ENCODE measurements at places on chromosomes 3 and 15. TPM values are rescaled to one million over a fixed set of nuclear protein-coding genes. Genes with fewer than 3 reads are reported as not detected.

GRCh38 chr3:147428326-147428725, 19.2 kb downstream of the ZIC1 start:
- no peak for DNase-seq

- DNase-seq, result no peak
These were observed 11.4 kb upstream of the PEX5L start for GRCh38 chr3:180048103-180048502.

GRCh38 chr15:33730815-33731214, 237.5 kb upstream of the CHRM5 start:
- no peak for DNase-seq

GRCh38 chr3:152208439-152208838, 60.3 kb upstream of the MBNL1 start:
- no peak for DNase-seq

DNA sequence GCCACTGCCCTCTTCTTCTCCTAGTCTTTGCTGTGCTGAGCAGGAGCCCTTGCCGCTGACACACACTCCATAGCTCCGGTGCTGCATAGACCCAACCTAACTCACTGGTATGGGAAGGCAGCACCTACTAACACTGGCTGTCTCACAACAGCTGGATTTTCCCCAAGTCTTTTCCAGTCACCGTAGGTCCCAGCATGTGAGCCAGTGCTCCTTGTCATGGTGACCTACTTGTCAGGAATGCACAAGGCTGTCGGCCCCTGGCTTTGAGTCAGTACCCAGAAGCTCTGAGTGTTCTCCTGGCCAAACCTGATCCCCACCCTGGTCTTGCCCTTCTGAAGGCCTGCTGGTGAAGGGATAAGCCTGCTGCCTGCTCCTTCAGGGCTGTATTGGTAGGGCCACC, 25.7 kb downstream of the AMOTL2 start:
- DNase-seq, result peak; percentile 89

- no peak for DNase-seq
These were observed 20.9 kb downstream of the SMAD6 start for GRCh38 chr15:66722757-66723540.

- DNase-seq, result no peak
These were observed 163.1 kb downstream of the CHL1 start for GRCh38 chr3:359672-360071.

GRCh38 chr15:75313116-75313845, 22.6 kb upstream of the COMMD4 start:
- DNase-seq, result no peak

GRCh38 chr3:172525116-172525613, 1.9 kb upstream of the TNFSF10 start:
- DNase-seq, result no peak

DNA sequence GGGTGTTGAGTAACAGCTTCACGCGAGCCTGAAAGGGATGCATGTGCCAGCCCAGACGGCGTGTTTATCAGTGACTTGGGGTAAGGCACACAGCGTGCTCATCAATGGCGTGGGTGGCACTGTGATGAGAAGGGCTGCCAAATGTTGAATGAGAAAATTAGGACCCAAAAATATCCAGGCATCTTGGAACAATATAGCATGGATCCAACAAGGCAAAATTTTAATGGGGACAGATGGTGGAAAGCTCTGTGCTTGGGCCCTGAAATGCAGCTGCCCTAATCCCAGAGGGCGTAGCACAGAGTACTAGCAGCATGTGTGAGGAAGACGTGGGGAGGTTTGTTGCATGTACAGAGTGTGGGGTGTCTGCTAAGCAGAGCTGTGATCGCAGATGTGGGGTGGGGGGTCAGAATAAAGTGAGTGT, 48.9 kb downstream of the SSUH2 start:
- DNase-seq, result no peak

- no peak for DNase-seq
These were observed 62.2 kb upstream of the TP63 start for GRCh38 chr3:189568961-189569360.

DNA sequence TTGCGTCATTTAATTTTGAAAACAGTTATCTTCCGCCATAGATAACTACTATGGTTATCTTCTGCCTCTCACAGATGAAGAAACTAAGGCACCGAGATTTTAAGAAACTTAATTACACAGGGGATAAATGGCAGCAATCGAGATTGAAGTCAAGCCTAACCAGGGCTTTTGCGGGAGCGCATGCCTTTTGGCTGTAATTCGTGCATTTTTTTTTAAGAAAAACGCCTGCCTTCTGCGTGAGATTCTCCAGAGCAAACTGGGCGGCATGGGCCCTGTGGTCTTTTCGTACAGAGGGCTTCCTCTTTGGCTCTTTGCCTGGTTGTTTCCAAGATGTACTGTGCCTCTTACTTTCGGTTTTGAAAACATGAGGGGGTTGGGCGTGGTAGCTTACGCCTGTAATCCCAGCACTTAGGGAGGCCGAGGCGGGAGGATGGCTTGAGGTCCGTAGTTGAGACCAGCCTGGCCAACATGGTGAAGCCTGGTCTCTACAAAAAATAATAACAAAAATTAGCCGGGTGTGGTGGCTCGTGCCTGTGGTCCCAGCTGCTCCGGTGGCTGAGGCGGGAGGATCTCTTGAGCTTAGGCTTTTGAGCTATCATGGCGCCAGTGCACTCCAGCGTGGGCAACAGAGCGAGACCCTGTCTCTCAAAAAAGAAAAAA, 1.2 kb downstream of the B2M start:
- peak; percentile 58 for DNase-seq

DNA sequence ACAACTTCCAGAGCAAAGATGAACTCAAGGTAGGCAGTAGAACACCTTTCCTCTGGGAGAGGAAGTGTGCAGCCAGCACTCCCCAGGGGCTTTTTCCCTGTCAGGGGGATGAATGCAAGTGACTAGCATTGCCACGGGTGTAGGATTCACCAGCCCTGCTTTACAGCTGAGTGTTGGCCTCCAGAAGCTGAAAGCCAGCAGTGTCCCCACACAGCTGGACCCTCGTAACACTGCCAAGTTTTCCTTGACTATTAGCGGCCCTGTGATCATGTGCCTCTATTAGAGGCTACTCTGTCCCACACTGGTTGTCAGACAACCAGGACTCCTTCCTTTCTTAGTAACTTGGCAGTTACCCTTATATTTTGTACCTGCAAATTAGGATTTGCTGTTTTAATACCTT, 104.9 kb upstream of the MANF start:
- no peak for DNase-seq

DNA sequence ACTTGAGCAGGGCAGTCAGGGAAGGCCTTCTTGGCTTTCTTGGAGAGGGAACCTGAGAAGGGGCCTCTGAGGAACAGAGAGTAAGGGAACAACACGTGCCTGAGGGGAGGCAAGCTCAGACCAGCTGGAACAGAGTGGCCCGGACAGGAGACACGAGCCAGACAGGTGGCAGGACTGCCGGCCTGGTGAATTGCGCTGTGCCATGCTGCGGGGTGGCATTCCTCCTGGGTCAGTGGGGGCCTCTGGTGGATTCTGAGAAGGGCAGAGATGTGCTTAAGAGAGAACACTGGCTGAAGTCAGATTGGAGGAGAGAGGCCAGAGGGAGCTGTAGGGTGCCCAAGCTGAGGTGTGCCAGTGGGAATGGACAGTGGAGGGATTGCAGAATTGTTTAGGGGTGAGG, 4.9 kb downstream of the CHAC1 start:
- DNase-seq, result no peak

DNA sequence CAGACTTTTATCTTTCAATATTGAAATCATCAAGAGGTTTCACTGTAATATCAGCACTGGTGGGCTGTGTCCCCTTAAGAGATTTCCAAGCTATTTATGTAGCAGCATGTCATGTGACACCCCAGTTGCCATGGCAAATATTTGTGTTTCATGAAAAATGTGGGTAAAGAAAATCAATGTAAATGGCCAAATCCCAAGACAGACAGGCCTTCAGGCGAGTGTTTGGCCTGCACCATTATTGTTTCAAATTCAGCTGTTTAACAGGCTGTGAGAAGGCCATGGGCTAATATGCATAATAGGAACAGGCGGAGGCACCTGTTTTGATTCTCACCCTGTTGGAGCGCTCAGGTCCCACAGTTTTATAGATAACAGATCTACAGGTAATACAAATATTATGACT, 104.2 kb downstream of the IQCH start:
- no peak for DNase-seq

DNA sequence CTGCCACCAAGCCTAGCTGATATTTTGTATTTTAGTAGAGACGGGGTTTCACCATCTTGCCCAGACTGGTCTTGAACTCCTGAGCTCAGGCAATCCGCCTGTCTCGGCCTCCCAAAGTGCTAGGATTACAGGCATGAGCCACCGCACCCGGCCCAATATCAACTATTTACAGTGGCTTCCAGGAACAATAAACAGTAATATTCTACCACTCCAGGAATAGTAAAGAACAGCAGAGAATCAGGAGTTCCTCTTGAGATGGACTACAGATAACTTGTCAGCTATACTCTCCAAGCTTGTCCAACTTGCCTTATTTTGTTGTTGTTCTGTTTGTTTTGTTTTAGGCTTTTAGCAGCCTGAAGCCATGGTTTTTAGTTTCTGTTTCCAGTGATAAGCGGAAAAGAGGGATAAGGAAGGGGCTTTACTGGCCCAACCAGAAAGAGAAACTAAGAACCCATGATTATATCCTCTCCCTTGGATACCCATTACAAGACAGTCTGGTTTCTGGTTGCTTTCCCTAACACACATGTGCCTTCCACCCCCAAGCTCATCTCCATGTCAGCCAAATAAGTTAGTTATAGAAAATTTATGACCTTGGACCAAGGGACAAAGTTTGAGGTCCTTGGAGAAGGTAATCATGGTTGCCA, 36.7 kb downstream of the ARHGEF3 start:
- no peak for DNase-seq

GPR15 gene
- total RNA-seq, result not detected

DOCK3 gene
- 0.21 TPM for total RNA-seq

CSPG5 gene
- 0.17 TPM for total RNA-seq

CHL1 gene
- not detected for total RNA-seq

A4GNT gene
- not detected for total RNA-seq

GATA2 gene
- 79.2 TPM for total RNA-seq

TGM4 gene
- total RNA-seq, result not detected

CCDC54 gene
- not detected for total RNA-seq

KY gene
- 0.16 TPM for total RNA-seq

Measured in HFFc6 (cell line).